Endodermal cell (in vitro differentiated cells): ENCODE measurements at places on chromosomes 1 and 21. TPM values are rescaled to one million over a fixed set of nuclear protein-coding genes. Genes with fewer than 3 reads are reported as not detected.

DNA sequence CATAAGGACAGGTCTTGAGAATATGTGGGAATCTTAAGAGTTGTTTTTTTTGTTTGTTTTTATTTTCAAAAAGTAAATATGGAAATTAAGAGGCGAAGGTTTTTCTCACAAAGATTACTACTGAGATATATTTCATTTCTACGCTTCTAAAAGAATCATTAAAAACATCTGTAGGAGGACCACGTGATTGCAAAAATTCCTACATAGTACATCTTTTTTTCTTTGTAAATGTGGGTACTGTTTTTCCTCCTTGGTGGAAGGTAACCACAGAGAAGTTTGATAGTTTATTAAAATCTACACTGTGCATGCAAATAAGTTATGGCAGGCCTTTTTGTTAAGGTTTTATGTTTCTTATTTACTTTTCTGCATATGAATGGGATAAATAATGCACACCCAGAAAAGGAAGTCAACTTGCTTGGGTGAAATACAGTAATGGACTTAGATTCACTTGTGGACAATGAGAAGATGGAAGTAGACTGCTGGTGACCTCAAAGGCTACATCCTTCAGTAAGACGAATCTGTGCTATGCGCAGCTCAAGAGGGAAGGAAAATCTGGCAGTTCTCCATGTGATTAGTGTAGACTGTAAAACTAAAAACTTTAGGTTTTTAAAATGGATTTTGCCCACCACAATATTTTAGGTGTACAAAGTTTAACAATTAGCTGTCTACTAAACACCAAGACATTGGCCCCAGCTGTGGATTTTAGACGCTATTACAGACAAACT, 2.0 kb downstream of the AK5 start:
- no peaks in the 10 kb centered on the region for H3K4me1 ChIP-seq
- H3K27me3 ChIP-seq = peaks cover 61% of the 10 kb centered on the region
- no peak overlapping the region for H3K4me3 ChIP-seq
- no peak for DNase-seq
- H3K36me3 ChIP-seq = no peaks in the 10 kb centered on the region

- H3K4me1 ChIP-seq = no peaks in the 10 kb centered on the region
- no peak overlapping the region for H3K27ac ChIP-seq
- no peak for DNase-seq
- no peak overlapping the region for H3K4me3 ChIP-seq
- peaks cover 69% of the 10 kb centered on the region for H3K36me3 ChIP-seq
These were observed 31.6 kb downstream of the PDE9A start for GRCh38 chr21:42685036-42685435.

- H3K27me3 ChIP-seq = no peaks in the 10 kb centered on the region
- no peaks in the 10 kb centered on the region for H3K4me1 ChIP-seq
- H3K36me3 ChIP-seq = no peaks in the 10 kb centered on the region
These were observed 3.5 kb downstream of the CELA2A start for GRCh38 chr1:15459771-15460707.

DNA sequence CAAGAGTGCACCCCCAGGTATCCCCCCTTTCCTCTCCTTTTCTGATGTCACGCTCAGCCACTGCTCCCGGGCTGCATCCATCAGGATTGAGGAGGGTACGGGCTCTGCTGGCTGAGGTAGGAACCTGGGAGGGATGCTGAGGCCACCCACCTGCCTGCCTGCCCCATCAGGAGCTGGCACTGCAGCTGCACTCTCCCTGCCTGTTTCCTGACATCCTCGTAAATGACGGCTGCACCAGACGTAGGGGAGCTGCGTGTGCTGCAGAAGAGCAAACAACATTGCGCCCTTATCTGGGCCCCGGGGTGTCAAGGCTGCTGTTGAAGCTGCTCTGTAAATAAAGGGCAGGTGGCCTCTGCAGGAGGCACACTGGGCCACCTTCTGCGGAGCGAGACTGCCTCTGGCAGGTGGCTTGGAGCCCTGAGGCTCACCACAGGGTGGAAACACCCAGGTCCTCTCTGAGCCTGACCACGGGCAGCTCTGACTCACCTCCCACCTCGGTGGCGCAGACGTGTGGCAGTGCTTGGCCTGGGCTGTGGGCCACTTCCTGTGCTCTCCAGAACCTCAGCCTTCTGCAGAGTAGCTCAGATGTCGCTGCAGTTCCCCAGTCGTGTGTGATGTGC, 30.9 kb downstream of the SNAP47 start:
- H3K27ac ChIP-seq = no peak overlapping the region
- H3K4me1 ChIP-seq = no peaks in the 10 kb centered on the region
- no peak for DNase-seq

- DNase-seq = no peak
- H3K4me1 ChIP-seq = no peaks in the 10 kb centered on the region
- H3K27me3 ChIP-seq = no peaks in the 10 kb centered on the region
- H3K36me3 ChIP-seq = no peaks in the 10 kb centered on the region
- H3K27ac ChIP-seq = no peak overlapping the region
These were observed 22.7 kb downstream of the RIT1 start for GRCh38 chr1:155888481-155888880.

- no peak overlapping the region for H3K27ac ChIP-seq
- H3K27me3 ChIP-seq = no peaks in the 10 kb centered on the region
- DNase-seq = no peak
- H3K4me3 ChIP-seq = no peak overlapping the region
These were observed 19.1 kb downstream of the AGL start for GRCh38 chr1:99869304-99869703.

- no peaks in the 10 kb centered on the region for H3K27me3 ChIP-seq
- no peak overlapping the region for H3K27ac ChIP-seq
- H3K4me1 ChIP-seq = peaks cover 7% of the 10 kb centered on the region
- no peak overlapping the region for H3K4me3 ChIP-seq
- DNase-seq = no peak
These were observed 41.9 kb downstream of the TRIT1 start for GRCh38 chr1:39841429-39841828.

DNA sequence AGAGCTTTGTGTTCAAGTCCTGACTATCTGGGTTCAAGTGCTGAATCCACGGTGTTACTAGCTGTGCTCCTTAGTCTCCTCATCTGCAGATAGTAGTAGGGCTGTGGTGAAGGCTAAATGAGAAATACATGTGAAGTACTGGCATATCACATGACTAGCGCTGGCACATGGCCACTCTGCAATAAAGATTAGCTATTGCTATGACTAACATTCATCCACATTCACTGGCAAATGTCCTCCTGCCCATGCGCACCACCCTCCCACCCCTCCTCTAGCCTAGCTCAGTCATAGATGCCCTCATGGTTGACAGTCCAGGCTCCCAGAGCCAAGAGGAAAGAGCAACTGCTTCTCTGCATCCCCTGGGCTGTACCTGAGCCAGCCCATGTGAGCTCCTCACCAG, 8.5 kb upstream of the COL8A2 start:
- DNase-seq = no peak
- H3K36me3 ChIP-seq = peaks cover 25% of the 10 kb centered on the region
- no peak overlapping the region for H3K4me3 ChIP-seq

GRCh38 chr1:15662477-15662876, 21.6 kb upstream of the PLEKHM2 start:
- H3K4me1 ChIP-seq = no peaks in the 10 kb centered on the region
- no peak overlapping the region for H3K4me3 ChIP-seq
- no peak overlapping the region for H3K27ac ChIP-seq
- H3K27me3 ChIP-seq = no peaks in the 10 kb centered on the region
- DNase-seq = no peak
- H3K36me3 ChIP-seq = peaks cover 47% of the 10 kb centered on the region

GRCh38 chr1:62318756-62319544, at the start of gene KANK4:
Gene KANK4 (minus strand): TSS chr1:62319434. CDS start chr1:62281564, 37,870 bp downstream.
- no peaks in the 10 kb centered on the region for H3K36me3 ChIP-seq
- no peak within 1 kb of the TSS for H3K27ac ChIP-seq
- H3K4me1 ChIP-seq = no peaks in the 10 kb centered on the region
- peak within 1 kb of the TSS; percentile 74 for H3K4me3 ChIP-seq

CD48 gene
- total RNA-seq = 0.55 and 0.70 TPM in 2 replicates
